ENCODE measurements at places on chromosomes 11 and 22.

GRCh38 chr11:78192911-78193351 is 4.2 kb downstream of the USP35 start:
- DNase-seq, result peak; percentile 58

GRCh38 chr11:45243967-45244366 is 42.2 kb downstream of the SYT13 start:
- no peak for DNase-seq

- DNase-seq, result no peak
These were observed 58.6 kb upstream of the CCT8L2 start for GRCh38 chr22:16651217-16651616.

DNA sequence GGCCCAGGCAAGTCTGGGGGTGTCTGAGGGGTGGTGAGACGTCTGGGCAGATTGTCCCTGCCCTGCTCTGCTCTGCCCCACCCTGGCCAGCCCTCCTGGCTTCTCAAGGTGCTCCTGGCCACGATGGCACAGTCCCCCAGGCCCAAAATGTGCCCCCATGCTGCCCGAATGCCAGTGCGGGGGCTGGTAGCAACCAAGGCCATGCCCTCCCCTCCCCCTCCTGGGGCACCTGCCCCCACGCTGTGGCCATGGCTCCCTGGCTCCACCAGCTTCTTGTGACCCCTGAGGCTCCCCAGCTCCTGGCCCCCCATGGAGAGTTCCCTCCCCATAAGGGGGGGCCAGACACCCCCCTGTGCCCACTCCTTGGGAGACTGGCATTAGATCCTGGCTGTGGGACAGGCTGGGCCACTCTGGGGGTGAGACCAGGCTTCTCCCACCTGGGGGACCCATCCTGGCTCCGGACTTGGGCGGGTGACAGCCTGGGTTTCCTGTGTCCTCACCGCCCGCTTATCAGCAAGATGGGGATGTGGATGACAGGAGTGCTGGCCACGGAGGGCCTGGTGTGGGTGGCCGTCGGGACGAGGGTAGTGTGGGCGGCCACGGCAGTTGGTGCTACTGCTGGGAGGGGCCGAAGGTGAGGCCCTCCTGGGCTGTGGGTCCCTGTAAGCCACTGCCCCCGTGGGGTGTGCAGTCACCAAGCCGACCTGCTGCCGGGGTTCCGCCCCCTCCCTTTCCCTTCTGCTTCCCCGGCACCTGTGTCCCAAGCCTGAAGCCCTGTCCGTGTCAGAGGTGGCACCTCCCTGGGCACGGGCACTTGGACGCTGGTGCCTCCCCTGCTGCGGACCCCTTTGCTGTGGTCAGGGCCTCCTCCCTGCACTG is 15.9 kb upstream of the MUC6 start:
- DNase-seq, result no peak

DNA sequence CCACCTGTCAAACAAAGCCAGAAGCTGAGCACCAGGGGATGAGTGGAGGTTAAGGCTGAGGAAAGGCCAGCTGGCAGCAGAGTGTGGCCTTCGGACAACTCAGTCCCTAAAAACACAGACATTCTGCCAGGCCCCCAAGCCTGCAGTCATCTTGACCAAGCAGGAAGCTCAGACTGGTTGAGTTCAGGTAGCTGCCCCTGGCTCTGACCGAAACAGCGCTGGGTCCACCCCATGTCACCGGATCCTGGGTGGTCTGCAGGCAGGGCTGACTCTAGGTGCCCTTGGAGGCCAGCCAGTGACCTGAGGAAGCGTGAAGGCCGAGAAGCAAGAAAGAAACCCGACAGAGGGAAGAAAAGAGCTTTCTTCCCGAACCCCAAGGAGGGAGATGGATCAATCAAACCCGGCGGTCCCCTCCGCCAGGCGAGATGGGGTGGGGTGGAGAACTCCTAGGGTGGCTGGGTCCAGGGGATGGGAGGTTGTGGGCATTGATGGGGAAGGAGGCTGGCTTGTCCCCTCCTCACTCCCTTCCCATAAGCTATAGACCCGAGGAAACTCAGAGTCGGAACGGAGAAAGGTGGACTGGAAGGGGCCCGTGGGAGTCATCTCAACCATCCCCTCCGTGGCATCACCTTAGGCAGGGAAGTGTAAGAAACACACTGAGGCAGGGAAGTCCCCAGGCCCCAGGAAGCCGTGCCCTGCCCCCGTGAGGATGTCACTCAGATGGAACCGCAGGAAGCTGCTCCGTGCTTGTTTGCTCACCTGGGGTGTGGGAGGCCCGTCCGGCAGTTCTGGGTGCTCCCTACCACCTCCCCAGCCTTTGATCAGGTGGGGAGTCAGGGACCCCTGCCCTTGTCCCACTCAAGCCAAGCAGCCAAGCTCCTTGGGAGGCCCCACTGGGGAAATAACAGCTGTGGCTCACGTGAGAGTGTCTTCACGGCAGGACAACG is 11.7 kb downstream of the CXCR5 start:
- DNase-seq, result no peak

DNA sequence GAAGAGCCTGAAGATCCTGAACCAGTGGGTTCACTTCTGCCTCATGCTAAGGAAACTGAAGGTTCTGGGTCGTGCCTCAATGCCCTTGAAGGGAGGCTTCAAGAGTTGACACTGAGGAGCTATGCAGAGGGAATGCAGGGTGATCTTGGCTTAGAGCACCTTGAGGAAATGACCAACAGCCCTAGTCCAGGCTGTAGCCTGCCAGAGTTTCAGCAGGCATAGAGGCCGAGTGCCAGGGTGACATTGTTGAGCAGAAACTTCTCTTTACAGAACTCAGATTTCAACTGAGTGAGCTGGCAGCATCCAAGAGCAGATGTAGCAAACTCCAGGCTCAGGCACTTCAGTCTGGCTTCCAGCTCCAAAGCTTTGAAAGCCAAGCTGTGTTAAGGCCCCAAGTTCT is 23.1 kb upstream of the CAPRIN1 start:
- DNase-seq, result no peak

DNA sequence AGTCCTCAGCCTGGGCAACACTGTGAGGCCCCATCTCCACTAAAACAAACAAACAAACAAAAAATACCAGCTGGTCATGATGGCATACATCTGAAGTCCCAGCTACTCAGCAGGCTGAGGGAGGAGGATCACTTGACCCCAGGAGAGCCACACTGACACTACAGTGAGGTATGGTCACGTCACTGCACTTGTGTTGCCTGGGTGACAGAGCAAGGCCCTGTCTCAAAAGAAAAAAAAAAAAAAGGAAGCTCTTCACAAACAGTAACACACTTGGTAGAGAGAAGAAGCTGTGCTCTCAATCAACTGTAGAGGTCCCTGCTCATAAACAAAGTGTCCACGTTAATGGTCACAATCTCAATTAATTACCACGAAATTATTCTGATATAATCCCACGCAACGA is 401.6 kb upstream of the CCDC90B start:
- no peak for DNase-seq

GRCh38 chr11:7548659-7549274 is 35.0 kb downstream of the PPFIBP2 start:
- DNase-seq, result peak; percentile 26

DNA sequence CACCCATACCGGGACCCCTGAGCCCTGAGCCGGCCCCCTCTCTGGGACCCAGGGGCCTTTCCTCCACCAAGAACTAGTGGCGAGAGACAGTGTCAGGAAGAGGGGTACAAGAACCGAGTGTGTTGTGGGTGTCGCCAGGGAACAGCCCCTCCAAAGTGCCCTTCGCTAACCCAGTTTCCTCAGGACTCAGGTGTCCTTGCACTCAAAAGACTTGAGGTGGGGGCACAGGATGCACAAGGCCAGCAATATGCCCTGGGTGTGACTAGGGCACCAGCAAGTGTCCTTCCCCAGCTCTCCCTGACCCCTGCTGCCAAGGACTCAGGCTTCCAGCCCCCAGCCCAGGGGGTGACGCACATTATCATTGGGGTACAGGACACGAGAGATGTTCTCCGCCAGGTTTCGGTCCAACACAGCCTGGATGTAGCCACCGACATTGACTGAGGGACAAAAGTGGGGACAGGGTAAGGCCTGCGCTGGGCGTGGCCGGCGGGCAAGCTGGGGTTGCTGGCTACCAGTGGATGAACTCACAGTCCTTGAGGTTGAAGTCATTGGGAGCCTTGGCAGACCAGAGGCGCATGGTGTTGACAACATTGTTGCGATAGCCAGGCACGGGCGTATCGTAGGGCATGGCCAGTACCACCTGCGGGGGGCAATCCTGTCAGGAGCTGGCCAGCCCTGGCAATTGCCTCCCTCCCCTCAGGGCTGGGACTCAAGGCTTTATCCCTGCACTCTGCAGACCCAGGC is 4.7 kb downstream of the PYGM start:
- no peak for DNase-seq

GRCh38 chr11:17066691-17067090 is 10.8 kb downstream of the RPS13 start:
- no peak for DNase-seq

DNA sequence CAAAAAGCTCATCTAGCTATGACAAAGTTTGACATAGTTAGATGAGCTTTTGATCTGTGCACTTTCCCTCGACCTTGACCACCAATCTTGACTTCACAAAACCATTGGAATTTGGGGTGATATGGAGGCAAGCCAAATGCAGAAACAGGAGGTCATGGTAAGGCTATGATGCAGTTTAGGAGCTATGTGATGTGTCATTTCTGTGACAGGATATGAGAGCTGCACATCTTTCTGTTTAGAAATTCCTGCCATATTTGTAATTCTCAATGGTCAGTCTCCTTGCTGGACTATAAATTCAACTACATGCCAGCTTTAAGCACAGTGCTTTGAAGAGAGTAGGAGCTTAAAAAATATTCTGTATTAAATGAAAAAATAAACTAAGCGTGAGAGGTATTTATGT is 12.9 kb downstream of the OR51B6 start:
- no peak for DNase-seq

DNA sequence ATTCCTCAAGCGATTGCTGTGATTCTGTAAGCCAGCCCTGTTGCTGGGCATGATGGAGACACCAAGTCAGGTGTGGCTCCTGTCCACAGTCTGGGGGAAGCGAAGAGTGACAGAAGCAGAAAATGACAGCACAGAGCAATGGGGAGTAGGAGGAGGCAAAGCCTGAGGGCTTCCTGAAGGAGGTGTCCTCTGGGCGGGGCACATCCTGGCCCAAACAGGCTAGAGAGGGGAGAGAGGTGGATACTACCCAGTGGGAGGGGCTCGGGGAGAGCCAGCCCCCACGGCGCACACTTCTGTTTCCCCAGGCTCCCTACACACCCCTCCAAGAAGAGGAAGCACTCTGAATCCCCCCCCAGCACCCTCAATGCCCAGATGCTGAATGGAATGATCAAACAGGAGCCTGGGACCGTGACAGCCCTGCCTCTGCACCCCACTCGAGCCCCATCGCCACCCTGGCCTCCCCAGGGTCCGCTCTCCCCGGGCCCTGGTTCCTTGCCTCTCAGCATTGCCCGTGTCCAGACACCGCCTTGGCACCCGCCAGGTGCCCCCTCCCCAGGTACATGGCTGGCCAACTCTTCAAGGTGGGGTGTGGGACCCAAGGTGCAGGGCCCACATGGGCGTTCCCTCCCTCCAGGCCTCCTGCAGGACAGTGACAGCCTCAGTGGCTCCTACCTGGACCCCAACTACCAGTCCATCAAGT is 18.9 kb downstream of the MYRF start:
- DNase-seq, result peak; percentile 43

- no peak for DNase-seq
These were observed 209.8 kb upstream of the TMEM45B start for GRCh38 chr11:129605815-129606214.

DNA sequence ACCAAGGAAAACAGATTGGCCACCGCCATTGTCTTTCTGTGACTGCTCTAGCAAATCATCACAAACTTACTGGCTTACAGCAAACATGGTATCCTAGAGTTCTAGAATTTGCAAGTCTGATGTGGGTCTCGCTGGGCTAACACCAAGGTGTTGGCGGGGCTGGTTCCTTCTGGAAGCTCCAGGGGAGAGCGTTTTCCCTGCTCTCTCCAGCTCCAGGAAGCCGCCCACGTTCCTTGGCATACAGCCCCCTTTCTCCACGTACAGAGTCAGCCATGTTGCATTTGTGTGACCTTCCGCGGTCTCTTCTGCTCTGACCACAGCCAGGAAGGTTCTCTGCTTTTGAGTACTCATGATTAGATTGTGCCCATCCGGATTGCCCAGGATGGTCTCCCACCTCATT is 27.5 kb downstream of the TBC1D22A start:
- no peak for DNase-seq

- DNase-seq, result no peak
These were observed 745 bp upstream of the FAM118A start for GRCh38 chr22:45308957-45309421.

- no peak for DNase-seq
These were observed 232.8 kb downstream of the LARGE1 start for GRCh38 chr22:33687464-33687863.

DNA sequence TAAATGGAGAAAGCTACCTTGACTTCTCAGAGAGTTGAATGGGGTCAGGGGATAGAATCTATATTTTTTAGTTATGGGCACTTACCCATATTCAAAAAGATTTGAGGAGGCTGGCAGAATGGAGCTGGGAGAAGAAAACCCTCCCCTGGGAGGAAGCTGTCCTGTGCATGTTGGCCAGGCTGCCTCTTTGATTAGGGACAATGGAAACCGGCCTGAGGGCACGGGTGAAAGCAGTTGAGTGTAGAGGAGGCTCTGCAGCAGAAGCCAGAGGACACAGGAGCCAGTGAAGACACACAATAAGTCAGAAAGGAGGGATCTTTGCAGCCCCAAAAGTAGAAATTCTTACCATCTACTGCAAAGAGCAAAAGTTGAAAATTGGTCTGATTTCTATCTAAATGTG is 66.6 kb upstream of the B3GAT1 start:
- DNase-seq, result no peak

DNA sequence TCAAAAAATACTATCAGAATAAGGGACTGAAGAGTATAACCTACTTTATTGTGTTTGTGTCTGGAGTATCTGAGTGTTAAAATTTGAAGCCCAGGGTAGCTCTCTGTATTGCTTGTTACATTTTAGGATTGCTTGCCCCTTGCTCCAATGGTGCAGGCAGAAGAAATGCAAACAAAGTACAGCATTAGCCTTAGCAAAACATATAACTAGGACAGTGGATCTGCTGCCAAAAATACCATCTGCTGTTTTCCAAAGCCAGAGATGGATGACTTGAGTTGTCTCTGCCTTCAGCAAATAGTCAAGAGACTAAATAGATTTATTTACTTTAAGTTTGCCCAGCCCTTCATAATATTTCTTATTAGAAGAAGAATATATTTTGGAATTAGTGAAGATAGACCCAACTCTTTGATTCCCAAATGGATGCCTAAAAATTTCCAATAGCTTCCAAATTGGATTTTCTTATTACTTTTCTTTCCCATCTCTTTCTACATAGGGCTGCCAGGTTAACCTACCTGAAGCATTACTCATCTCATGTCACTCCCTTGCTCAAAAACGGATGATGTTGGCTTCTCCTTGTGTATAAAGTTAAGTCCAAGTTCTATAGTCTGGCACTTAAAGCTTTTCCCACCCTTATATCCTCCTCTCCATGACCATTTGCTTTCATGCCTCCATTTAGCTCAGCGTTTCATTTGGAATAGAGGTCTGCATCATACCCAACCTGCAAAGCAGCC is 66.3 kb downstream of the LDLRAD3 start:
- DNase-seq, result no peak

DNA sequence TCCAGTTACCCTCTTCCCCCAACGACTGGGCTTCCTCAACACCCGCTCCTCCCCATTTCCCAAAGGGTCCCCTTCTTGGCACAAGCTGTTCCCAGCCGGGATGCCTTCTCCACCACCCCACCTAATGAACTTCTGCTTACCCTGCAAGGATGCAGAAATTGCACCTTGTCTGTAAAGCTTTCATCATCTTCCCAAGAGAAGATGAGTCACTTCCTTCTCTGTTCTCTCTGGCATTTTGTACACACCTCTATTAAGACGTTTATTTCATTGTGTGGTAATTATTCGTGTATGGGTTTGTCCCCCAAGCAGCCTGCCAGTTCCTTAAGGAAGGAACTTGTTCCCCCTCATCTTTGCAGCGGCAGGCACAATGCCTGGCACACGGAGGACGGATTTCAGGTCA is 351.1 kb downstream of the CADM1 start:
- no peak for DNase-seq
